ENCODE measurements at places on chromosomes 6 and 20.

- DNase-seq: no peak
Measured at GRCh38 chr6:161679980-161680538, 406.2 kb upstream of the AGPAT4 start.

- DNase-seq: no peak
Measured at GRCh38 chr6:139528471-139528870, 154.0 kb upstream of the CITED2 start.

GRCh38 chr20:39736434-39737327 is 774.5 kb downstream of the DHX35 start:
- DNase-seq: no peak

GRCh38 chr6:102137859-102138258 is 744.4 kb downstream of the GRIK2 start:
- DNase-seq: no peak

DNA sequence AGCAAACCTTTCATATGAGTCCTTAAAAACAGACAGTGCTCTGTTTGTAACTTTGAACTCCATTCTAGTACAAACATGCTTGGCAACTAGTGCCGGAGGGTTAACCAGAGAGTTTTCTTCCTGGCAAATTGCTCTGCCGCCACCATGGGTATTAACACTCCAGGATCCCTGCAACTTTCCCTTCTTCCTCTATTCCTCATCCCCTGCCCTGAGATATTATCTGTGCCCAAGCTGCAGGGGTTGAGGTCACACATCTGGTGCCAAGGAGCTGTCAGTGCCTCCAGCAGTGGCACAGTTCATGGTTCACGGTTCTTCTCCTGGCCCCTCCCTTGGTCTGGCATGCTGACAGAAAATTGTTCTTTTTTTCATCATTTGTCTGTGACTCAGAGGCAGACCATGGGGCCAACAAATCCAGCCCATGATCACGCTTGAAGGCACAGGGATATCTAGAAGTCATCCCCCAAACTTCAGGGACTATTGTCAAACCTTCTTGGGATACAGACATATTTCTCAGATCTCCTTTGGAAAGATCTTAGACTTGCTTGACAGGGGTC is 77.5 kb downstream of the ATXN1 start:
- no peak for DNase-seq

GRCh38 chr20:2006452-2007361 is 12.8 kb upstream of the PDYN start:
- peak; percentile 3 for DNase-seq

DNA sequence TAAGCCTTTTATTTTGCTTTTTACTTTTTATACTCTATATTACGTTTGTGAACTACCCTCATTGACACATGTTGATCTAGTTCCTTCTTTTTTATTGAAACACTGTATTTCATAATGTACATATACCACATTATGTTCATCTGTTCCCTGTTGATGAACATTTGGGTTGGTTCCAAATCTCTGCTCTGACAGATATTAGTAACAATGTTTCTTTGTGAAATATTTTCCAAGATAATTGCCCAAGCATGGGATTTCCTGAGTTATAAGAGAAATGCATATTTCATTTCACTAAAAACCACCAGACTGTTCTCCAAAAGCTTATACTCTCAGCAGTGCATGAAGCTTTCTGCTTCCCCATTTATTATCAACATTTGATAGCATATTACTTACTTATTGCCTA is 44.2 kb upstream of the TNFRSF21 start:
- no peak for DNase-seq

DNA sequence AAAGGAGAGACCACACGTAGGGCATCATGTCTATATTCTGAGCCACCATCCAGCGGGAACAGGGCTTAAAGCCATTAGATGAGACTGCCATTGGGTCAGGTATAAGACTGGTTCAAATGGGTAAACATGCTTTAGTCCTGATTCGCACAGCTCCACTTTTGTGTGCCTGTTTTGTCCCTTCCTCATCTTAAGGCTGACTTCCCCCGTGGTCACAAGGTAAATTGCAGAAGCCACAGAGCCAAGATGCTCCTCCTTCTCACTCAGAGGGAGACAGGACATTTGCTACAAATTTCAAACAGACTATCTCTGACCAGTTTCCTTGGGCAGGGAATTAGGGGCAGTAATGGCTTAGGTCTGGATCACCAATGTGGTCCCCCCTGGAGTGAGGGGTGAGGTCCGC is 11.4 kb upstream of the IFNGR1 start:
- DNase-seq: no peak

DNA sequence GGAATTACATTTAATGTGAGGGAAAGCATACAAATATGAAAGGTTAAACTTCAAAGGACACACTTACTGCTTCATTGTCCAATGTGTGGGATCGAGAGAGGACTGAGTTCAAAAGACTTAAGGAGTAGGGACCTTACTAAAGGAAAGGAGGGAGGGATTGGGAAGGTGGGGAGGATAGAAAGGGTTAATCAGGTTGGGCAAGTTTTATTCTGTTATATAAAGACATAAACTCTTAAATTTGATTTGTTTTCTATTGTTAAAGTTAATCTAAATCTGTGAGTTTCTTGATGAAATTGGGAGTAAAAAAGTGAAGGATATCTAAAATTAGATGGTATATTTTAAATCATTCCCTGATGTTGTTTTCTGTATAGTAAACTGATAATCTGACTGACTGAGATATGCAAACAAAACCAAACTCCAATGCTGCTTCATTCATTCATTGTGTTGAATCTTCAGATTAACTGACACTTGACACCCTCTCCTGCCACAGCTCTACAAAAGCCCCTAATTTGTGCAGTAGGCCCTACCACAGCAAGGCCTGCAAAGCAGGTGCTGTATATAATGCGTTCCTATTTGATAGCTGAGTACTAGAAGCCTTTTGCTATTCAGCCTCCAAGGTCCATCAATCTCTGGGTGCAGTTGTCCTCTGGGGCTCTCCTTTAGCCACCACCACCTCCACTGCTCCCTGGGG is 1.3 kb upstream of the UBE2J1 start:
- peak; percentile 90 for DNase-seq

DNA sequence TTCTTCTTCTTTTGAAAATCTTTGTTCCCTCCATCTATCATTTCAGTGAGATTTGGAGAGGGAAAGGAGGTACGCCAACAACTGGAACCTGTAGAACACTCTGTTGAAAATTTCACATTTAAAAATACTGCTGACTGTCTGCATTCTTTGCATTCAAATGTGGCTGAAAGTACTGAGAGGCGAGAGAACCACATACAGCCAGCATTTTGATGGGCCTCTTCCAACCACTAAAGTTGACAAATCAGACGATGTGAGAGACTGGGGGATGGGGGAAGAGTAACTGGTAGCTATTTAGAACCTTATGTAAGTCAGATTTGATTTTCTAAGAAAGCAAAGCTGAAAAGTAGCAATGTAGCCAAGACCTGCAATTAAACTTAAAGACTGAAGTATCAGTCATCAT is 77.5 kb downstream of the FKBP5 start:
- DNase-seq: no peak

- DNase-seq: no peak
Measured at GRCh38 chr6:133083248-133083967, 157.7 kb upstream of the EYA4 start.

- no peak for DNase-seq
Measured at GRCh38 chr6:36492092-36492491, 49.3 kb downstream of the KCTD20 start.

DNA sequence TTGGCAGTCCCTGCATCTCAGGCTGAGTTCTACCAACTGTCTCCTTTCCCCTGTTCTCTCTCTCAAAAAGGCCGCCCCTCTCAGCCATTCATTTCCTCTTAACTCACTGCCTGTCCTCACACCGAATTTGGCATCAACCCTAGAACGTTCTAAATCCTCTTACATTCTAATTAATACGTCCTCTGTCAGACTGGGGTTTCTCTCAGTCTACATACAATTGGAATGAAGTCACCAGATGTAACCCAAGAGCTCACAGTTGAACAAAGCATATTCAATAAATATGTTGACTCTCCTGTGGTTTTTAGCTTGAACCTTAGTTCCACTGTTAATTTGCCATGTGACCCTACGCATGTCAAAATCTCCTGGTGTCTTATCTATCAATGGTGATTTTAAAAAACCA is 269.6 kb downstream of the CLIC5 start:
- no peak for DNase-seq

GRCh38 chr6:113664909-113665308 is 192.2 kb upstream of the MARCKS start:
- DNase-seq: no peak

DNA sequence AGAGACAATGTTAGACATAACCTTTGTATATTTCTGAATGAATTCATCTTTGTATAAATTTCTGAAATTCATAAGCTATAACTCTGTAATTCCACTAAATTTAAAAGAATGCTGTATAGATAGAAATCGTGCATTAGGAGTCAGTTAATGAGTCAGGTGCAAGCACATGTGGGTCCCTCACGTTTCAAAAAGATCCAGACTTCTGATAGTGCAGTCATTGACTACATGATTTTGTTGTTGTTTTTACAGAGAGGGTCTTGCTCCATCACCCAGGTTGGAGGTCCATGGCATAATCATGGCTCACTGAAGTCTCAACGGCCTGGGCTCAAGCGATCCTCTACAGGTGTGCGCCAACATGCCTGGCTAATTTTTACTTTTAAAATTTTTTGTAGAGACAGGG is 14.6 kb downstream of the ESF1 start:
- DNase-seq: no peak

DNA sequence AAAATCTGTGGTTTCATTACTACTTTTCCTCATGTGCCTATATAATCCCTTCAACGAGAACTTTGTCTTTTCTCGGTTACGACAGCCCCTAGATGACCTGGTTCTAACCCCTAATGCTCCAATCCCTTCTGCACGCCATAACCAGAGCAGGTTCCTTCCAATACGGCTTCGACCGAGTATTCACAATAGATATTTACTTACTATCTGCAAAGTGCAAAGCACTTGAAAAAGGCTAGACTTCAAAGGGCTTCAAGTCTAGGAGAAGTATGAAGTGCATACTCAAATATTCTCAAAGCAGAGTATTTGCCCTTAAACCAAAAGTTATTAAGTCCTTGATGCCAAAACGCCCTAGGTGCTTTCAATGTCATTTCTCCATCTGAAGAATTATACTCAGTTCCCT is 63.4 kb upstream of the NHSL1 start:
- DNase-seq: no peak

DNA sequence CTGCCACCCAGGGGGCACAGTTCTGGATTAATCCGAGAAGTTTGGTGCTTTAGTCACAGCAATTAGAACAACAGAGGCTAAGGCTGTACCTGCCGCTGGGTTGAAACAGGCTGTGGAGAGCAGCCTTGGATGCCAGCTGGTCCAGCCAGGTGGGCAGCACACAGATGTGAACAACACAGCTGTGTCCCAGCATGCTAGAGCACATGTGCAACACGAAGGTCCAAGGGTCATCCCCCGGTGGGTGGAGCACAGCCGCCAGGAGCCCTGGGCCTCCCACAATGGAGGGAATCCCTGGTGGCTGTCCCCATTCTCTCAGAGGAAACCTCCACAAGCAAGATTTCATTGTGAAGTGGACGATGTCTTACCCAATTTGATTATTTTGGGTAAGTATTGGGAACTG is 99.2 kb upstream of the SYNDIG1 start:
- DNase-seq: no peak

- DNase-seq: no peak
Measured at GRCh38 chr6:26613689-26614683, 17.2 kb downstream of the ABT1 start.

DNA sequence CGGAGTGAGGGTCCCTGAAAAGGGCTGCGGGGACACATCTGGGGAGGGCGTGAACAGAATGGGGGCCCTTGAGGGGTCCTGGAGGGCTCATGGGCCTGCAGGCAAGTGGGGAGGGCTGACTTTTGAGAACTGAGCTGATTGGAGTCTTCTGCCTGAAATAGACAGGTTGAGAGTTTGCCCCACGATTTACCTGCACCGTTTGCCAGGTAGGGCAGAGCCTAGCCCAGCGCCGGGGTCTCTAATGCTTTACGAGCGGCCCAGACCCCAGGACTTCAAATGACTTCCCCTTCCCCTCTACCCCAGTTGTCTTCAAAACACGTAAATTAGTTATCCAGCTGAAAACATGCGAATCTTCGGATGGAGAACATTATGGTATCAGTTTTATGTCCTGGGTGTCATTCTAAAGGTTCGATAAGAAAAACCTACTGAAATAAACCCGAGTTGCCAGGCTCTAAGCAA is 1.3 kb downstream of the PLCB1 start:
- no peak for DNase-seq

GRCh38 chr6:1730882-1731281 is 121.2 kb downstream of the FOXC1 start:
- no peak for DNase-seq

GRCh38 chr6:37761554-37762271 is 57.8 kb upstream of the ZFAND3 start:
- no peak for DNase-seq

GRCh38 chr6:22473991-22474682 is 95.2 kb upstream of the HDGFL1 start:
- no peak for DNase-seq

GRCh38 chr20:2109425-2110210 is 8.0 kb downstream of the STK35 start:
- no peak for DNase-seq

DNA sequence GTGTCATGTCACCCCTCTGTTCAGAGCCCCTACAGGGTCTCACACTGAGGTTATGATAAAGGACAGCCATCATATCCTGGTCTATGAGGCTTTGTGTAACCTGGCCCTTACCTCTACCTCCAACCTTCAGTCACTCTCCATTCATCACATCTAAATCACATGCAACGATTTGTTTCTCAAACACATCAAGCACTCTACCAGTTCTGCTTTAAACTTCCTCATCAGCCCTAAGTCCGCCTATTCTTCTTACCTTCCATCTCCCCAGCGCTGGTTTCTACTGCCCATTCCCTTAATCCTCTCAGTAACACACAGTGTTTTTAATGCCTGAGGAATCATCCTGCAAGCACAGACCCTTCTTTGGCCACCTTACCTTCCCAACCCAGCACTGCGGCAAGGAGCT is 17.9 kb upstream of the BACH2 start:
- DNase-seq: no peak

- DNase-seq: no peak
Measured at GRCh38 chr6:149935246-149935645, 6.6 kb upstream of the ULBP2 start.

- DNase-seq: no peak
Measured at GRCh38 chr6:1242446-1242845, 69.5 kb upstream of the FOXQ1 start.

DNA sequence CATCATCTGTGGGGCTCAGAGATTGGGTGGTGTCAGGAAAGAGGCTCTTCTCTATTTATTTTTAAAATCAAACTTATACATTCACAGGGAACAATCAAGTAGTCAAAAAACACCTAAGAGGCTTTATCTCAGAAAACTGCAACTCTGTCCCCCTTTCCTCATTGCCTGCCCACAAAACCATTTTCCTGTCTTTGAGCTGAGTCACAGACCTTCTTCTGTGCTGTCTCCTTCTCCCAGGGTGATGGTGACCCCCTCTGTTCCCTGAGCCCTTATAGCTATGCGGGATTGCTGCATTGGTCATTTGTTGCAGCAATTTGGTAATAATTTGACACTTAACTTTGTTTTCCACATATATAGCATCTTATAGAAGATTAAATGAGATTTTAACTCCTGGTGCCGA is 195.2 kb upstream of the PROKR2 start:
- DNase-seq: no peak
